LHCN-M2 (cell line): ENCODE measurements at places on chromosomes 11 and 22.

GRCh38 chr11:19683141-19683805 lies 29.4 kb upstream of the NAV2 start:
- no peak for DNase-seq

DNA sequence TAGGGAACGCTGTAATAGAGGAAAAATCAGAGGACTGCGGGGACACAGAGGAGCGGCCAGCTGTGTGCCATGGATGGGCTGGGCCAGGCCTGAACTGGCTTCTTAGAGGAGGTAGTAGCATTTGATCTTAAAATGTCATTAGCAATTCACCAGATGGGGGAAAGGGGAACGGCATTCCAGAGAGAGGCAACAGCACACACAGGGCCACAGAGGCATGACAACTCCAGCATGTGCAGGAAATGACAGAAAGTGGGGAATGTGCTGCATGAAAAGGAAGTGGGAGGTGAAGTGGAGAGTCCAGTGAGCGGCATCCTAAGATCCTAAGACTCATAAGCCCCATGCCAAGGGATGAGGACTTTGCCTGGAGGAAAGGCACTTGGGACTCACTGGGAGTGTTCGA lies 69.0 kb downstream of the UBASH3B start:
- DNase-seq = no peak

- no peak for DNase-seq
Measured at GRCh38 chr11:119907878-119908572, 179.0 kb upstream of the NECTIN1 start.

GRCh38 chr11:106456647-106457046 lies 379.2 kb downstream of the AASDHPPT start:
- DNase-seq = no peak
